ENCODE measurements at places on chromosomes 7 and 10. TPM values are rescaled to one million over a fixed set of nuclear protein-coding genes. Genes with fewer than 3 reads are reported as not detected.
A peak's percentile ranks its signal among the peaks of the same experiment; 100 is the strongest.

DNA sequence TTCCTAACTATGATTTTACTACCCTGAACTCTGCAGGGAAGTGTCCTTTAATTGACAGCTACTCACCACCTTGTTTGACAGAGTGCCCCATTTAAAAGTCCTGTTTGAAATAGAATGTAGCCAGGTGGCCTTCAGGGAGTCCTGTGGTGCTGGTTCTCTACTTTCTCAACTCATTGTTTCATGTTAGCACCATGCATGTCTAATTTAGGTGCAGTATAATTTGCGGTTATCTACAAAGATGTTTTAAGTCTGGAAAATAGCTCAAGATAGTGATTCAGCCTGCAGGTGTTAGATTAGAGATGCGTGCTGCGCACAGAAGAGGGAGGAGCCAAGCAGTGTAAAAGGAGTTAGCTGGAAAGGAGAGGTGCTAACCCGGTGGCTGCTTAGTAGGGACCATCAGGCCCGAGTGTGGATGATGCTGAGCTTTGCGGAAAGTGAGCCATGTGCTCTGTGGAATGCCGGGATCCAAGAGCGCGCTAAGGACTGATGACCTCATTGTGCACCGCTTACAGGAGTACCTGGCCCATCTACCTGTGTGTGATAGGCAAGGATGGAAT lies 1.2 kb downstream of the CCM2 start:
- no peak for DNase-seq

- DNase-seq, result no peak
These were observed 107.0 kb downstream of the LARP4B start for GRCh38 chr10:824497-824896.

SCART1 gene
- 1.2 TPM for total RNA-seq

DRGX gene
- total RNA-seq, result 0.35 TPM

DNA sequence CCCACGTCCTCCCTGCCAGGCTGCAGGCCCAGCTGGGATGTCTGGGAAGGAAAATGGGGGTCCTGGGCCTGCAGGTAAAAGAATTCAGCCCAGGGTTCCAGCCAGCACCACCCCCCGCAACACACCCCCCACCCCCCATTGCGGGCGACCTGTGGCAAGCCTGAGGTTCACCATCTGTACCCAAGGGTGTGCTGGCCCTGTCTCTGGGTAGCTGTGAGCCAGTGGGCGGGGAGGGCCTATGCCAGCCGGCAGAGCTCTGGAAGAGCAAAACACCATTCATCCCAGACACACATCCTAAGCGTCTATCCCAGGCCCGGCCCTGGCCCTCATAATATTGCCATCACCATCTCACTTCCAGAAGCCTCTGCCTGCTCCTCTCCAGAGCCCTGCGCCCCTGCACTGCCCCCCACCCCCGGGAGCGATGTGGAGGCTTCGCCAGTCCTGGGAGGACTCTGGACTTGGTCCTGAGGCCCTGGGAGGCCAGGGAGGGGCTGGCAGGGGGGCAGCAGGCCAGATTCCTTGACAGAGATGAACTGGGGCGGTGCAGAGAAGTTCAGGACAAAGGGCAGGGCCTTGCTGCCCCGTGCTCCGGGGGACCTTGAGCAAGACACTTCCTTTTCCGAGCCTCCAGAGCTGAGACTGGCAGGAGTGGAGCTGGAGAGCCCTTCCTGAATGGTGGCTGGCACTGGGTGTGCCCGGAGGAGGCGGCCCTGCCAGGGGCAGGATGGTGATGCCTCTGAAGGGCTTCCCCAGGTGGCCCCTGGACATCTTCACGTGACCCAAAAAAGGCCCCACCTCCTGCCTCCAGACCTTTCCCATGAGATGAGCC lies 8.7 kb upstream of the TTYH3 start:
- no peak for DNase-seq

FOXI2 gene
- total RNA-seq, result not detected

DNA sequence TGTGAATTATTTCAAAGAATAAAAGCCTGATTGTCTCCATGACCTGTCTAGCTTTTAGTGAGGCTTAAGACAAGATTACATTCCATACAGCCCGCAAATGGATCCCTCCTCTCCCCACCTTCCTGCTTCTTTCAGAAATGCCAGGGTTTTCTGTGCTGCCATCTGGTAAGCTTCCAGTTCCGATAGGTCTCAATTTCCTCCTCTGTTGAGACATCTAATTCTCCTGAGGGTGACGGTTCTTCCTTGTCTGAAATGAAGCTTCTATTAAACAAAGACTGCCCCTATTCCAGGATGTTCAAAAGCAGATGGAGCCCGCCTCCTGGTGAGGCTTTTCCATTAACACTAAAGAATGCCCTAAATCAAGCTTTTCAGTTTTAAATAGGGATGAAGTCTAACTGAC lies 295.6 kb downstream of the PTPRN2 start:
- DNase-seq, result no peak

- DNase-seq, result no peak
These were observed 305.5 kb downstream of the C7orf25 start for GRCh38 chr7:42606193-42606905.

DNA sequence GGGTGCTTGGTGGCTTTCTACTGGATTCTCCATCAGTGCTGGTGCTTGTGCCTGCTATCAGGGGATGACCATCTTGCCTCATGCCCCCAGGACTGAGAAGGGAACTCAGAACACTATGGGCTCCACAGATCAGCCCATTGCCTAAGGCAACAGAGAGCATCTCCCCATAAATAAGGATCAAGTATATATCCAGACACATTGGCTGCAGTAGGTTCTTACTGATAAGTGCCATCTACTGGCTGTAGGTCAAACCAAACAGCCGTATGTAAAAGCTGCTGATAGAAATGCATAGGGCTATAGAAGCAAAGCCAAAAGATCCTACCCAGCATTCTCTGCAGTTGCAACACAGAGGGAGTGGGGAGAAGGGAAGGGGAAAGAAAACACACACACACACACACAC lies 153.7 kb downstream of the CDK14 start:
- peak; percentile 30 for DNase-seq

GARIN1A gene
- total RNA-seq, result 0.99 TPM

VSIR gene
- 29.8 TPM for total RNA-seq

GRCh38 chr10:67943917-67944316 lies 59.5 kb downstream of the SIRT1 start:
- DNase-seq, result no peak

PNLIP gene
- total RNA-seq, result not detected

DNA sequence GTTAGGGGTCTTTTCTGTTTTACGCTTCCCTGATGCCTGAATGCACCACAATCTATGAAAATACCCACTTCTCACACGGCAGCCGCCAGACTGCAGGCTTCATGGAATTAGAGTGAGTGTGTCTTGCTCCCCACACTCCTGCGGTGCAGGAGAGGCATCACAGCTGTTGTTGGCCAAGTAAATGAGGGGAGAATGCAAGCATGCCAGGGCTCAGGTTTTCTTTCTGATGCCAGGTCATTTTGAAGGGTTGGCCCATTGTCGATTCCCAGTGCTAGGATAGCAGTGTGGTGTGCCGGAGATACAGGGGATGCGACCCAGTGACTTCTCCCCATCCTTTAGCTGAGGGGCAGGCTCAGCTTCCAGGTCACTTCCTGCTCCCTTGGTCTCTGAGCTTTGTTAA lies 16.3 kb downstream of the CXCL12 start:
- no peak for DNase-seq

GRCh38 chr10:102241032-102241443 lies 274 bp downstream of the PITX3 start:
- no peak for DNase-seq

DNA sequence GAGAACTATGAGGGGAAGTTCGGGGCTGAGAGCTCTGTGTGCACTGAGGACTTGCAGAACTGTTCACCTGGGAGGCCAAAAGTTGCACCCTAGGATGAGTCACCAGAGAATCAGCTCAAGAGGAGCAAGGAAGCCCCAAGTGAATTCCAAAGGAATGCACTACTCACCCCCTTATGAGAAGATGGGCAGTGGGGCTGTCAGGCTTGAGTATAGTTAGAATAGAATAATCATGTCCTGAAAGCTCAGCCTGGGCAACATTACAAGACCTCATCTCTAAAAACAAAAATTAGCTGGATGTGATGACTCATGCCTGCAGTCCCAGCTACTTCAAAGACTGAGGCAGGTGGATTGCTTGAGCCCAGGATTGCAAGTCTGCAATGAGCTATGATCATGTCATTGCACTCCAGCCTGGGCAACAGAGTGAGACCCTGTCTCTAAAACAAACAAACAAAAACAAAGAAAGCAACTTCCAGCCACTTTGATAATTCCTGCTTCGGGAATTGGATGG lies 30.0 kb downstream of the MAP3K8 start:
- peak; percentile 12 for DNase-seq

CCDC136 gene
- 8.2 TPM for total RNA-seq

DNA sequence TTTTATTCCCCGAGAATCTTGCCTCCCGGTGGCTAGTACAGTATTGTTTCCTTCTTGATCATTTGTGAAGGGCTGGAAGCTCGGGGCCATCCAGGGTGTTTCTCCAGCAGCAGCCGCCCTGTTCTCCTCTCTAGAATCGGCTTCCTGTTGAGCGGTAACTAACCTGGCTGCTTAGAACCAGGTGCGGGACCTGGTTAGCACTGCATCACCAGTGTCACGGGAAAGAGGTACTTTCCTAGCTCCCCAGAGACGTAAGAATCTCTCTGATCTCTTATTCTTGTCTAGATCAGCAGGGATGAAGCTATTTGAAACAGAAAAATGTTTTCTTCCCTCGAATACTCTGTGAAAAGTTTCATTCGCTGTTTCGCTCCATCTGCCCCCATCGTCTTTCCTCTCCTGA lies 239.2 kb downstream of the CELF2 start:
- DNase-seq, result no peak

TMEM225B gene
- 0.54 TPM for total RNA-seq

DNA sequence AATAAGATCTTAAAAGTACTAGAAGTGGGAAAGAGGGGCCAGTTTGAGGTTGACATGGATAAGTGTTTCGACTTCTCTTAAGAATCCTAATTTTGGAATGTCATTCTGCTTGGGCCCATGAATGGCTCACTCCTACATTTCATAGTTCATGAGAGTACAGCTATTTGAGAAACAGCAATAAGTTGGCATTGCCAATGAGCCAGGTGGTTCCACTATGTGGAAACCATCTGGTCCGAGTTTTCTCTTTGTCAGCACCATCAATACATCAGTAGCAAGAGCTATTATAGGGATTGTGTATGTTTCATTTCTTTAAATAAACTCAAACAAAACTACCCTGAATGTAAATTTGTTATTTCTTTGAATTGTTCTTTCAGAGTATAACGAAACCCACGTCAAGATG lies 78.1 kb upstream of the NEBL start:
- DNase-seq, result no peak

CLDN4 gene
- 0.26 TPM for total RNA-seq

HYAL4 gene
- total RNA-seq, result not detected

IRF5 gene
- not detected for total RNA-seq

GRCh38 chr7:123538189-123538714 lies 3.9 kb upstream of the IQUB start:
- peak; percentile 82 for DNase-seq

- no peak for DNase-seq
These were observed 43.8 kb upstream of the PRKG1 start for GRCh38 chr10:51030480-51030879.

DNA sequence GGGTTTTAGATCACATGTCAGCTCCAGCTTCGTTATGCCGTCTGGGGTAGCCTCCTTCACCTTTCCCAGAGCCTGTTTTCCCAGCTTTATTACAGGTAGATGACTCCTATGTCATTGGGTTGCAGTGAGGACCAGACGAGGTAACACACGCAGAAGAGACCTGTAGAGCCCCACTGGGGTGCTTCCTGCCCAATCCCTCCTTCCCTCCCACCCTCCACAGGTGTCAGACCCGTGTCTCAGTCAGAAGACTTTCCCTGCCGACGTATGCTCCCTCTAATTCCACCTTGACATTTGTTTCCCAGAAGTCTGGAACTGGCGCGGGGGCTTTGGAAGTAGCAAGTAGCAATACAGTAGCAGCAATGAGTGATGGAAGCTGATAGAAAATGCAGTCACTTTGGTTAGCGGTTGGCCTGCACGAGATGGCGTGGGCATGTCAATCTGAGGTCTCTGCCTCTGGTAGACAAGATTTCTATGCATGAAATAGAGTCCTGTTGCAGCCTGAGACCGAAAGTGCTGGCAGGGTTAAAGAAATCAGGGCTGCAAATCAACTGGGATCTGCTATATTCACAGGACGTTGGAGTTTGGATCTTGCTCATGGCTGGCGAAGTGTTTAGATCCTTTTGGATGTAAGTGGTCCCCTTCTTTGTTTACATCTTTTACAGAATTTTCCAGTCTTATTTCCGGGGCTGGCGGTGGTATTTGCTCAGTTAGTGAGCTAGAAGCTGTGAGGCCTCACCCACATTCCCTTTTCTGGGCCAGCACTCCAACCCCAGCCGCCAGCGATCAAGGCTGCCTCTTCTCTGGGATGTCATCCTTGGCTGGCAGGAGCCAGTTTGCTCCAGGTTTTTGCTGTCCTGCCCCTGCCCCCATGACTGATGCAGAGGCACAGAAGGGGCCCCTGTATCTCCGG lies 78.3 kb upstream of the KMT2C start:
- no peak for DNase-seq

TRPV6 gene
- total RNA-seq, result not detected

DNA sequence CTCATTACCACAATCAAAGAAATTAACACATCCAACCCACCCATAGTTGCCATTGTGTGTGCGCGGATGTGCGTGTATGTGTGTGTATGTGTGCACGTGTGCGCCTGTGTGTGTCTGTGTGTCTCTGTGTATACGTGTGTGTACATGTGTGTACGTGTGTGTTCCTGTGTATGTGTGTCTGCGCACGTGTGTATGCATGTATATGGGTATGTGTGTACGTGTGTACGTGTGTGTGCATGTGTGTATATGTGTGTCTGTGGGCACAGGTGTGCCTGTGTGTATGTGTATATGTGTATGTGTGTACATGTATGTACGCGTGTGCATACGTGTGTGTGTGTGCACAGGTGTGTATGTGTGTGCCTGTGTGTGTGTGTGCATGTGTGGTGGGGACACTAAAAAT lies 48.9 kb downstream of the EGFR start:
- no peak for DNase-seq

- no peak for DNase-seq
These were observed 8.8 kb downstream of the DLX5 start for GRCh38 chr7:97015756-97016380.

- no peak for DNase-seq
These were observed 59.2 kb upstream of the KCNIP2 start for GRCh38 chr10:101902820-101903145.

H2BK1 gene
- total RNA-seq, result not detected

- no peak for DNase-seq
These were observed 27.7 kb downstream of the ZMIZ1 start for GRCh38 chr10:79096514-79096913.

GRCh38 chr7:128781851-128782250 lies 6.3 kb upstream of the OPN1SW start:
- no peak for DNase-seq

DNA sequence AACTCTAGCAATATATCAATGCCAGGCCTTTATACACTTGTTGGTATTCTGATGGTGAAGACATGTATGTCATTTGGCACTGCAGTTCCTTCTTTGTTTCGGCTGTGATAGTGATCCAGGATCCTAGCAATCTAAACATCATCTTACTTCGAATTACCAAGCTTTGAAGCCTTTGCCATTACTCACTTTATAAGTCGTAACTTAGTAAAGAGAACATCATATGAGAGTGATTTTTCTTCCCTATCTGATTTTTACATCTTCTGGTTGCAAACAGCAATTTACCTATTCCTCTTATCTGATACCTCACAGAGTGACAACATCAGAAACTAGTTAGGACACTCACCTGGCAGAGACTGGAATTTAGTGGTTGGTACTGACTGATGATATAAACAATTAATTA lies 7.6 kb upstream of the BPGM start:
- DNase-seq, result no peak

SLIT1 gene
- not detected for total RNA-seq

Measured in HFFc6 (cell line).